ENCODE measurements at places on chromosomes 16 and 17. TPM values are rescaled to one million over a fixed set of nuclear protein-coding genes. Genes with fewer than 3 reads are reported as not detected.
A peak's percentile ranks its signal among the peaks of the same experiment; 100 is the strongest.

GRCh38 chr17:49549691-49550678, 25.7 kb upstream of the NXPH3 start:
- DNase-seq = no peak

DNA sequence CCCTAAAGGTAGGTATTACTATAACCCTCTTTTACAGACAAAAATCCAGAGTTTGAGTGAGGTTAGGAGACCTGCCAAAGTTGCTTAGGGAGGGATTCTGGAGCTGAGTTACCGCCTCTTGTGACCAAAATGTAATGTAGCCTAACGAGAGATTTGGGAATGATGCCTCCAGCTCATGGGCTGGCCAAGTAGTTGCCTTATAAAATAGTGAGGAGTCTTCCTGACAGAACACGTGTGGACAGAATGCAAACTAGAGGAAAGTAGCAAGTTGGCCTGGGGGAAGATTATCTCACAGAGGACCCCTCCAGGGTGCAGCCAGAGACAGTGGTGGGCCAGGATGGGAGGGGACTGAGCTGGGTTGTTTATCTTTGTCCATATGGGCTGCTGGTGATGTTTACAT, 543.7 kb upstream of the CDH11 start:
- DNase-seq = no peak

GRCh38 chr17:77163001-77163400, 22.2 kb downstream of the SEC14L1 start:
- DNase-seq = no peak

- DNase-seq = peak; percentile 70
Measured at GRCh38 chr16:30924076-30924912, 922 bp downstream of the FBXL19 start.

The CNGB1 gene
- total RNA-seq = not detected

- no peak for DNase-seq
Measured at GRCh38 chr16:66070140-66070917, 296.2 kb upstream of the CDH5 start.

DNA sequence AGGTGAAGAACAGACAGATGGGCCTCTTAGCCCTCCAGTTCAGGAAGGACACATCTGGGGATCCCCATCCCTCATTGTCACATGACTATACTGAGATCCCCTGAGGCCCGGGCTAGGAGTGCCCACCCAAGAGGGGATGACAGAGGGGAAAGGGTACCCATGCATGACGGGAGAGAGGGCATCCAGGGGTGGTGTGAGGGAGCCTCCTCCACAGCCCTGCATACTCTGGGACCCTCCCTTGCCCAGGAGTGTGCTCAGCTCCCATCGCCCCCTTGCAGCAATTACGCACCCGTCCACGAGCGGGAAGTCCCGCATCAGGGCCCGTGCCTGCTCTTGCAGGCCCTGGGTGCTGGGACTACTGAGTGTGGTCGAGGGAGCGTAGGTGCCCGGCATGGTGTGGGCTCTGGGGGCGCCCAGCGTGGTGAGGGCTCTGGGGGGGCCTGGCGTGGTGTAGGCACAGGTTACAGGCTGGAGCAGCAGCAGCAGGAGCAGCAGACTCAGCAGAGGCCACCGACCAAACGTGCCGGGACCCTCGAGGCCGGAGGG, 6.5 kb downstream of the DPEP2 start:
- DNase-seq = no peak

Data from activated CD4-positive, alpha-beta T cell treated with anti-CD3 and anti-CD28 coated beads, Interleukin-2, amount 10 ng/mL, durations not matched to agents 24 days and 14 days (primary cell).